ENCODE measurements at places on chromosomes 1 and 21.
A peak's percentile ranks its signal among the peaks of the same experiment; 100 is the strongest.

DNA sequence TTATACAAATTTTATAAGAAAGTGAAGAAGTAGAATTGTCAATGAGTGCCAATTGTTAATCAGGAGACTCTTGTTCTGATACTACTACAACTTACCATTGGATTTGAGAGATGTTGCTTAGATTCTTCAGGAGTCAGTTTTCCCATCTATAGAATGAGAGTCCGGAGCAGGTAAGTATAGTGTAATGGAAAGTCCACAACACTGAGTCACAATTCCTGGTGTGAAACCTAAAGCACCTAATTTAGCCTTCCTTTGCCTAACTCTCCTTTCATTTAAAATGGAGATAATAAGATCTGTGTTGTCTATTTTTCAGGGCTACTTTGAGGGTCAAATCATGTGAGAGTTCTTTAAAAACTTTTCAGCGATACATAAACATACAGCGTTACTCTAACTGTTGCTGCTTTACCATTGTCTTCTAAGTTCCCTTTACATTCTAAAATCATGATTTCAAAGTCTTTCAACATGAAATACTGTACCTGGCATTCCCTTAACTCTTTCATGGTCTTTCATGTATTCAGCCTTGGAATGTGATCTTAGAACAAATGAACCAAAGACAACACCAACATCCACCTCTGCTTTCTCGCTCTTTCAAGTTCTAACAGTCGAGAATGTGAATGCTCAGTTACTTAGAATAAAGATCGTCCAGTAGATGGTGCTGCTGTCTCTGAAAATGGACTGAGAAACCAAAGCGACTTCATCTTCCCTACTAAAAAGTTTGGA is 90.9 kb downstream of the SLC30A10 start:
- peak; percentile 61 for DNase-seq

- DNase-seq, result no peak
These were observed 5.1 kb upstream of the CCN1 start for GRCh38 chr1:85575363-85575995.

GRCh38 chr1:53541761-53542550 is 82.8 kb downstream of the DMRTB1 start:
- DNase-seq, result peak; percentile 58

- DNase-seq, result no peak
These were observed 238.6 kb downstream of the TRABD2B start for GRCh38 chr1:47758341-47759250.

DNA sequence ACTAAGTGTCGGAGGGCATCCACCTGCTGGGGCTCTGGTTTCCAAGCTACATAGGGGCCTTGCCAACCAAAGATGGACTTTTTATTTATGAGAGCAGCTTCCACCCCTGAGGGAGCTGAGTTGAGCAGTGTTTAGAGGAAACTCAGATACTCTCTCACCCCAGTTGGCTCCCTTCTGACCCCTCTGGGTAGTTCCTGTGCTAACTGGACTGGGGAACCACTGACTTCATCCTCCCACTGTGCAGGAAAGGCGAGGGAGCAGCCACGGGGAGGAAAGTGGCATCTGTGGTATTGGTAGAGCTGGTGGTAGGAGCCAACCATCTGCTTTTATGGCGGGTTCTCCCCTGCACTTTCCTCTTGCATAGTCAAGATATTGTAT is 70.4 kb downstream of the MPZL1 start:
- no peak for DNase-seq

- no peak for DNase-seq
These were observed 75.8 kb upstream of the DPH5 start for GRCh38 chr1:101101360-101101759.

GRCh38 chr1:125087247-125087646 is 3902.5 kb downstream of the SRGAP2C start:
- DNase-seq, result no peak

- DNase-seq, result no peak
These were observed 50.2 kb downstream of the ZZZ3 start for GRCh38 chr1:77632216-77632615.

DNA sequence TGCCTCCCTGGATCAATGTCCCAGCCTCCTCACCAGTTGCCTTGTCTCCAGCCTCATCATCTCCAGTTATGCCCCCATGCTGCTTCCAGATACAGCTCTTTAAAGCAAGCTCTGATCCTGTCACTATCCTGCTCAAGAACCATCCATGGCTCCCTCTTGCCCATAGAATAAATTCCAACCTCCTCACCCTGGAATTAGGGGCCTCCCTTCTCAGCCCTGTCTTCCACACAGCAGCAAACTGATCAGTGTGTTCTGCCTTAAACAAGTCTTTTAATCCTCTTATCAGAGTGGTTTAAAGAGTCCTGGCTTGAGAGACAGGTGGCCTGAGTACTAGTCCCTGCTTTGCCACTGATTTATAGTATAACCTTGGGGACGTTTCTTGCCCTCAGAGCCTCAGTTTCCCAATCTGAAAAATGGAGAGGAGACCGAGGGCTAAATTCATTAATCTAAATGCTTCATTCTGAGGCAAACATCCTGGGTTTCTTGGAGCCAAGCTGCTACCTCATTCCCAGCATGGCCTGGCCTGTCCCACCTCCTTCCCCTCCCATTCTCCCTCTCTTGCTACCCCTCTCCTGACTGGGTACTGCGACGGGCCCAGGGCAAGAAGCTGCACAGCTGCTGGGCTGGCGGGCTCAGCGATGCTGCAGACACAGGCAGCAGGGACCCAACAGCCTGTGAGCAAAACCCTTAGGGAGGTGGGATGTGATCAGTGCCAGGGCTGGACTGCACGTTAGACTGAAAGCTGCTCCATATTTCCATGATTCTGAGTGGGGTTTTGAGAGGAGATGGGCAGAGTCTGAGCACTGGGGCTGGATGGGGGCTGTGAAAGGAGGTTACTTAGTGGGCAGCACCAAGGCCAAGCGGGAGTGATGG is 221.4 kb downstream of the PTPRU start:
- DNase-seq, result peak; percentile 66

Data from NCI-H2171 treated with DMSO at 0.1 percent for 48 hours (cell line).